ENCODE measurements at places on chromosomes 16 and 17. TPM values are rescaled to one million over a fixed set of nuclear protein-coding genes. Genes with fewer than 3 reads are reported as not detected.

DNA sequence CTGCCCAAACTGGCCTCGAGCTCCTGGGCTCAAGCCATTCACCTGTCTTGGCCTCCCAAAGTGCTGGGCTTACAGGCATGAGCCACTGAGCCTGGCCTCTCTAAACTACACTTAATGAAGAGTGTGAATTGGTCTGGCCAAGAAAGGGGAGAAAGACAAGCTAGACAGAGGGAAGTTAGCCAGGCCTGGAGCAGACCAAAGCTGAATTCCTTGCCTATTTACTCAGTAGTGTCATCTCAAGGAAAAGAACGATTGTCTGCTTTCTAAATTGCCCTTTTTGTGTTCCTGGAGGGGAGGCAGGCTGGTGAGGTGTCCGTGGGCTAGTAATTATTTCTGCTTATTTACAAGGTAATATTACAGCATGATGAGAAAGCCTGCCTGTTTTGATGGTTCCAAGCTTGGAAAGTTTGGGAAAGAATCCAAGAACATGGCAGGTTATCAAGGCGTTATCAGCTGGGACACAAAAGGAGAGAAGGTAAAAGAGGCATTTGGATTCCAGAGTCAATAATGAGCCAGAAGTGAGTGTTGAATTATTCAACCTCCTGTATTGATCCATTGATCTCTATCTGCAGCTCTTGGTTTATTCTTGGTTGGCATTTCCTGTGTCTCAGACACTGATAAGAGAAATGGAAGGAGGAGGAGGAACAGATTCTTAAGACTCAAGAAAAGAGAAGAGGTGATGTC is 6.3 kb upstream of the CBFB start:
- DNase-seq: no peak

GRCh38 chr16:31183432-31184428 is 3.8 kb downstream of the FUS start:
- DNase-seq: no peak

DNA sequence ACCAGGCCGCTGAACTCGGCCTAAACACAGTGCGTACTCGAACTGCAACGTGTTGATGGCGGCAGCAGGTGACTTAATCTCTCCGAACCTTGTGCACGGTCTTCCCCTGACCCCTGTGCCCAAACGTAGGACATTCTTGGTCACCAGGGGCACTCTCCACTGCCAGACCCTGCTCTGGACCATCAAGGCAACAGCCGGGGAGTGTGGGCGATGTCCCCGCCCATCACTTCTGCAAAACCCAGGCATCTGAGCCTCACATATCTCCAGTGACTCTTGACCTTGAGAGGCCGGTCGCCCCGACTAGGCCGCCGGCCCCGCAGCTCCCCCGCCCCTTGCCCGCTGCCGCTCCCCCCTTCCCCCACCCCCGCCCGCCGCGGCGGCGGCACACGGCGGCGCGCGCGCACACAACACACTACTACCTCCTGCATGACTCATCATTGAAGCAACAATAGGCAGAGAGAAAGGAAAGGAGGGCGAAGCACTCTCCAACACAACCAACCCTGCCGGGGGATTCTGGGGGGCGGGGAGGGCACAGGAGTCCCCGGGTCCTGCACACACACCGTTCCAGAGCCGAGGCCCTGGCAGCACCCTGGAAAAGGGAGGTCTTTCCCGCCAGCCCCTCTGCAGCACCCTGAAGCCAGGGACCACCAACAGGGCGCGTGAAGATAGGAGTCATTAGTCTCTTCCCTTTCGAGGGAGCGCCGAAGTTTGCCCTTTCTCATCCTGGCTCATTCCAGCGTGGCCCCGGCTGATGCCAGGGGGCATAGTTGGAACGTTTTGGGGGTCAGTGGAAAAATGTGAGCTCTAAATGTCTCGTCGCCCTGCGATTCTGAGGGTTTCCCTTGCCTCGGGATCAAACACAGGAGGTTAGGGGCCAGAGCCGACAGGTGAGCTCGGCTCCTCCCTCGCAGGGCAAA is 1.9 kb downstream of the MNT start:
- peak; percentile 87 for DNase-seq

DNA sequence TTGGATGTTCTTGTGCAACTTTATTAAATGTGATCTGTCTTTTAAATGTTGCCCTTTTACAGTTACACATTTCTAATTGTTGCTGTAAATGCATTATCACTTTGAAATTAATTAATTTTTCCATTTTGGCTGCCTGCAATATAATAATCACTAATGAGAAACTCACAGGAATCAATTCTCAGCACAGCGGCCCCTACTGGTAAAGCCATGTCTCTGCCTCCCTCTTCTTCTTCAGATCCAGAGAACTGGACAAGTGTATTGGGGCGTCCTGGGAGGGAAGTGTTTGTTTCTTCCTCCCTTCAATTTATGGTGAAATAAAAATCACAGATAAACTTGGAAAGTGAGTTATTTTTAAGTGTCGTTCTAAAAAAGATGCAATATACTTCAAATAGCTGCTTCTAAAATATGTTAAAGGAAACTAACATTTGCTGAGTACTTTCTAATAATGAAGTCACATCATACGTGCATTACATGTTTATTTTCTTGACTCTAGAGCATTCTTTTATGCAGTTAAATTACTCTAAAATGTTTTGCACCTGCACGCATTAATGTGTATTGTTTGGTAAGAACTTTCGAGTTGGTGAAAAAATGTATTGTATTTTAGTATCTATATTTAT is 338.0 kb downstream of the WWOX start:
- no peak for DNase-seq

GRCh38 chr16:86926181-86927094 is 348.1 kb downstream of the FOXL1 start:
- DNase-seq: no peak

DNA sequence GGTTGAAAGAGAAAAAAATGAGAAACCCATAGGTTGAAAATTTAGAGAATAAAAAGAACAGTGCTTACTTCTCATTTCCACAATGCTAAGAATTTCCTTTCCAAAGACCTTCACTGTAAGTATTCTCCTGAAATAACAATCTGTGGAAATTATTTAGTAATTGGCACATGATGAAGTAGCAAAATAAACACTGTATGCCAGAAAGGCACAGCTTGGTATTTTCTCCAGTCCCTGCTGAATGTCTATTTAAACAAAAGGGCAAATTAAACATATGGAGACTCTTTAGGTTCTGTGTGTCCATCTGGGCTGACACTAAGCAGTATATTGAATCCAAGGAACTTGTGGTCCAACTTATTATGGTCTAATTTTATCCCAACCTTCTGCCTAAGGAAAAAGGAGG is 46.1 kb downstream of the CHCT1 start:
- DNase-seq: no peak

DNA sequence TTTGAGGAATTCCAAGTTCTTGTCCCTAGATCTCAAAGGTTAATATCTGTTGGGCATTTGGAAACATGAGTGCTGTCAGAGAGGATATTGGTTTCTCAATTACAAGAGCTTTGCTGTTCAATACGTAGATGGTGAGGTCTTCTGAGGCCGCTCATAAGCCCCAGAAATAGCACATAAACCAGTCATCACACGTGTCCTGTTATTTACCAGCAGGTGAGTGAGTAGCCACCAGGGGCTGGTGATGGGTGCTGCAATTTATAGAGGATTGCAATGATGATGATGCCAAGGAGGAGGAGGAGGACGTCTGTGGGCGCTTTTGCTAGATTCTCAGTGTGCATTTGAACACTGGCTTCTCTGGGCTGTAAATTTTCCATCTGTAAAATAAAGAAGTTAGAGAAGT is 89.0 kb downstream of the SALL1 start:
- no peak for DNase-seq

GRCh38 chr17:82736511-82737185 is 1.2 kb downstream of the FN3K start:
- DNase-seq: no peak

- no peak for DNase-seq
Observed at GRCh38 chr16:19588661-19589060, 33.2 kb downstream of the VPS35L start.

DNA sequence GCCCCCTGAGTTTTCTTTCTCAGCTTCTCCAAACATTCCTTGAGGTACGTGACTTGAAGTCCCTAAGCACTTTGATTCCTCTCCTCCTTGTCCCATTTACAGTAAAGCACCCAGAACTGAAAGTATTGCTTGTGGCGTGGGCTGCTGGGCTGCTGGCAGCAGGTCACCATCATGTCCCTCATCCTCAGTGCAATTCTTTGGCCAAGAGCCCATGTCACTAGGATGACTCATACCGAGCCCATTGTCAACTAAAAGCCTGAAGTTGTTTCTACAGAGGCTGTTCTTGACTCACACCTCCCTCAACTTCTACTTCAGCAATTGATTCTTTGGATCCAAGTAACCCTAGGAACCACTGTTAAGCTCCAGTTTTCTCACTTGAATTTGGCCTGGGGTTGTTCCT is 54.3 kb downstream of the KPNA2 start:
- DNase-seq: no peak

DNA sequence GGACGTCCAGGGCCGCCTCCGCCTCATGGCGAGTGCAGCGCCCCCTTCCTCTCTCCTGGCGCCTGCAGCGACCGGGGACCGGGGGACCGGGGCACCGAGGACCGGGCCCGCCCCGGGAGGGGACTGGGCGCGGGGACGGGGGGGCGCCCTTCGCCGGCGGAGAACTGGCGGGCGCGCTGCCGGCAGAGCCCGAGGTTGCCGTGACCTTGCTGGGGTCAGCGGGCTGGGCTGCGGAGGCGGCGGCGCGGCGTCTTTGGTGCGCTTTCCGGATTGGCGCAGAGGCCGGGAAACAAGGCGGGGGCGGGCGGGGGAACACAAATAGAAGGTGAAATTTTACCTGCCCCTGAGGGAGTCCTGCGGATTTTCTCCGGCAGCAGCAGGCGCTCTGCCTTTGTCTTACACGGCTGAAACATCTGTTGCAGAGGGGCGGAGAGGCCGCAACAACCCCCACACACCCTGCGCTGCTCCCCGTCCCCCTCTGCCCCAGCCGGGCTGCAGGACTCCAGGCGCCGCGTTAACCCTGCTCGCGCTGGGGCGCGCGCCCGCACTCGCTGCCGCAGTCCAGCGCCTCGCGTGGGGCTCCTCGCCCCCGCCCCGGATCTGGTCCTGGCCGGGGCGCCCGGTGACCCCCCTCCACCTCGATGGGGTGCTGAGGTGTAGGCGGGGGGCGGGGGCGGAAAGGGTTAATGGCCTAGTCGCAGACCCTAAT is 53.5 kb downstream of the SREBF1 start:
- DNase-seq: no peak

GRCh38 chr17:11935734-11936406 is 61.4 kb downstream of the ZNF18 start:
- DNase-seq: no peak

DNA sequence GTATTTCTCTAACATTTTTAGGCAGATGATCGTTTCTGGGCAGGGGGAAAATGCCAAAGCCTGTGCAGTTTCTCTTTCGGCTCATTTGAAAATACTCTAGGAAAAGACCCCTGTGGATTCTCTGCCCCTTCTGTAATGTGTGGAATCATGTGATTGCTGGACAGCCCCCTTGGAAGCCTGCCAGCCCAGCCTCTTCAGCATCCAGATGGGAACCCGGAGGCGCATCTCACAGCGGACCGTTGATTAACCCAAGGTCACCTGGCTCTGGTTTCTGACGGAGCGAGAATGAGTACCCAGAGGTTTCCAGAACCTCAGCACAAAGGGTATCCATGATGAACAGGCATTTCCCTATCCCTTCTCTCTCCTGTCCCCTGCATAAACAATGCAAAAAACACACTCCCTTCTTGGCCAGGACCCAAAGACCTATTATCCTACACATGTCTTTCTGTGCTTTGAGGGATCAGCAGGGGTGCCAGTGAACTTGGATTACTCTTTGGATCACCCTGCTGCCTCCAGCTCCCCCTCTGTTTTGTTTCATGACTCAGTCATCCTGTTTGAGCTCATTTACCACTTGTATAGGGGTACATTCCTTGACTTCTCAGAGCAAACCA is 957.1 kb upstream of the RBFOX1 start:
- no peak for DNase-seq

DNA sequence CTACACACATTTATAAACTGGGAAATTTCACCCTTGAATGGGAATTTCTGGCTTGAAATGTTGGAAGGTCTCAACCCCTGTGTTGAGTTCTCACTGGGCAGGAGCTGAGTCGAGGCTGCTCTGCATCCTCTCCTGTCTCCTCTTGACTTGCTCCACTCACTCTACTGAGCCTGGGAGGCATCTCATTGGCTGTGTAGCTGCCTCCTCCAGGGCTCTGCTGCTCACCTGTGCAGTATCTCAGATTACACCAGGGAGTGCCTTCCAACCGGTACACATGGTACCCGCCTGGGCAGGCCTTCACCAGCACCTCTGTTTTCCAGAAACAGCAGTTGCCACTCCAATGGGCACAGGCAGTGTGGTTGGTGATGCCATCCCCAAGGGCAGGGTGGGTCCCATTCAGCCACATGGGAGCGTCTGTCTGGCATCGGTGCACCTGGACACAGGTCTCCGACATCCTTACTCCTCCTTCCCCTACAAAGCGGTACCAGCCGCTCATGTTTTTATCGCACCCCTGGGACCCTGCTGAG is 3.7 kb downstream of the GP2 start:
- DNase-seq: no peak

GRCh38 chr17:29078183-29079045 is 35.5 kb downstream of the PIPOX start:
- DNase-seq: no peak

DNA sequence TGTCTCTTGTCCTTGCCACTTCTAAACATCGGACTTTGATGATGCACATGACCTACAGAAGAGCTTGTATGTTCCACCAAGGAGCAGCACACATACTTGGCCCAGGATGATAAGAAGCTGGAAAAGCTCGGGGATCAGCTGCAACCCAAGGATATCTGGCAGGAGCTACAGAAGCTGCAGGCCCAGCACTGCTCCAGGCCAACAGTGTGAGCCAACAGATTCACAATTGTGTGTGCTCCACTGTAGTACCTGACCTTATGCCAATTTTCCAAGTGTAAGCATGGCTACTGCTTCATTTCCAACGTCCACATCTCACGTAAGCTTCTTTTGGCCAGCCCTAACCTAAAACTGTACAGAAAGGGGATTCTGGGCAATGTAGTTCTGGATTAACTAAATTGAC is 83.4 kb downstream of the COX10 start:
- DNase-seq: no peak

- no peak for DNase-seq
Observed at GRCh38 chr17:35612924-35613521, 25.9 kb downstream of the AP2B1 start.

DNA sequence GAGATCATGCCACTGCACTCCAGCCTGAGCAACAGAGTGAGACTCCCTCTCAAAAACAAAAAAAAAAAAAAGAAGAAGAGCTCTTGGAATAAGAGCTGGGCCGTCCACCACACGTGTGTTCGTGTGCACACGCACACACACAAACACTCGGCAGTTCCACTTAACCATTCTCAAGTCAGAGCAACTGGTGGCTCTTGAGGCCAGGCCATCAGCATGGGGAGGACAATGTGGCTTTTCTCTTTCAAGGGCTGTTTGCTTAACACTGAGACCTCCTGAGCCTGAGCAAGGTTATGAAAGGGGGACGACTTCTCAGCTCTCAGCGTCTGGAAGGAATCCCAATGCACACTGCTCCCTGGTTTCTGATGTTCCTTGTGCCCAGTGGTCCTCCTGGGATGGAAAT is 444.9 kb downstream of the SOX9 start:
- DNase-seq: no peak

TPSG1 gene
- total RNA-seq: not detected

CD7 gene
- total RNA-seq: 0.62 TPM

NECAB2 gene
- 2.5 TPM for total RNA-seq

PSMD7 gene
- 127 TPM for total RNA-seq

EPN3 gene
- total RNA-seq: 8.5 TPM

CX3CL1 gene
- 8.7 TPM for total RNA-seq

VMO1 gene
- total RNA-seq: 0.97 TPM

CCL1 gene
- total RNA-seq: not detected

SLC5A10 gene
- total RNA-seq: 0.13 TPM

GINS2 gene
- 0.38 TPM for total RNA-seq

KRTAP4-1 gene
- not detected for total RNA-seq

LHX1 gene
- not detected for total RNA-seq

DCAKD gene
- total RNA-seq: 32.1 TPM

ERN2 gene
- not detected for total RNA-seq
